ENCODE measurements at places on chromosomes 5 and 9. TPM values are rescaled to one million over a fixed set of nuclear protein-coding genes. Genes with fewer than 3 reads are reported as not detected.

AIF1L gene
- total RNA-seq = 397 TPM

PCDHA1 gene
- 0.13 TPM for total RNA-seq

ACTBL2 gene
- 0.13 TPM for total RNA-seq

CAST gene
- total RNA-seq = 282 TPM

ZNF300 gene
- 6.5 TPM for total RNA-seq

PCDHA12 gene
- 5.2 TPM for total RNA-seq

MEIKIN gene
- total RNA-seq = 0.63 TPM

SHLD3 gene
- total RNA-seq = 2.5 TPM

NPR3 gene
- 12.5 TPM for total RNA-seq

SLC1A1 gene
- total RNA-seq = 19.0 TPM

SNAPC4 gene
- total RNA-seq = 11.0 TPM

KLHL3 gene
- total RNA-seq = 15.0 TPM

C8G gene
- 1.9 TPM for total RNA-seq

MYMK gene
- not detected for total RNA-seq

QRFP gene
- not detected for total RNA-seq

COX7C gene
- total RNA-seq = 461 TPM

ARHGEF28 gene
- 66.3 TPM for total RNA-seq

AQP3 gene
- total RNA-seq = 135 TPM

NDFIP1 gene
- 107 TPM for total RNA-seq

GALNT12 gene
- 10.8 TPM for total RNA-seq

EQTN gene
- total RNA-seq = 1.4 TPM

NR5A1 gene
- total RNA-seq = not detected

LHX3 gene
- total RNA-seq = not detected

CCNG1 gene
- 132 TPM for total RNA-seq

FOXI1 gene
- total RNA-seq = 5.1 TPM

CHSY3 gene
- total RNA-seq = 3.0 TPM

C9 gene
- 4.5 TPM for total RNA-seq

POU5F2 gene
- total RNA-seq = 1.8 TPM

SLC24A2 gene
- not detected for total RNA-seq

FAM221B gene
- not detected for total RNA-seq

RNF180 gene
- total RNA-seq = 23.0 TPM

NREP gene
- 20.9 TPM for total RNA-seq

C5orf58 gene
- not detected for total RNA-seq

TTC23L gene
- 1.7 TPM for total RNA-seq

FOXD4 gene
- 0.60 TPM for total RNA-seq

PLCXD3 gene
- total RNA-seq = 11.7 TPM

GABRB2 gene
- total RNA-seq = 4.4 TPM

KCNN2 gene
- 1.5 TPM for total RNA-seq

LEAP2 gene
- total RNA-seq = 1.5 TPM
